ENCODE measurements at places on chromosomes 16 and 17.

- DNase-seq, result no peak
These were observed 22.8 kb upstream of the SLC5A11 start for GRCh38 chr16:24822974-24823373.

DNA sequence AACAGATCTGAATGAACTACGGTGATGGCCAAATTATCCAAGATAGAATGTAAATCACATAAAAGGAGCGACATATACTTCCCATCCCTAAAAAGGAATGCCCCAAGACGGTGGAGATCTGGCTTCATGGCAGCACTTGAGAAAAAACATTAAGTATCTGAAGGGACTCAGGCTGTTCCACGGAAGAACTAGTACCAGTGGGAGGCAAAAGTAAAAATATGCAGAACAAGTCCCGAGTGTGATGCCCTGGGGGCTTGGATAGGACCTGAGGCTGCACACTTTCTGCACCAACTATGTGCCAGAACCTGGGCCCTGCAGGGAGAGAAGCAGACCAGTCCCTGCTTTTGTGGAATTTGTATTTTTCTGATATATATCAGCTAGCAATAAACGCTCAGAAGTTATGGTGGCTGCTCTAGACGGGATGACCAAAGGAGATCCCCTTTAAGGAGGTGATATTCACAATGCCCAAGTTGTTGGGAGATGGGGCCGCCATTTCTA lies 539 bp upstream of the CKLF start:
- DNase-seq, result no peak

- DNase-seq, result no peak
These were observed 102.8 kb upstream of the KCNJ16 start for GRCh38 chr17:69972251-69972650.

GRCh38 chr16:7680296-7680695 lies 347.7 kb downstream of the RBFOX1 start:
- no peak for DNase-seq

DNA sequence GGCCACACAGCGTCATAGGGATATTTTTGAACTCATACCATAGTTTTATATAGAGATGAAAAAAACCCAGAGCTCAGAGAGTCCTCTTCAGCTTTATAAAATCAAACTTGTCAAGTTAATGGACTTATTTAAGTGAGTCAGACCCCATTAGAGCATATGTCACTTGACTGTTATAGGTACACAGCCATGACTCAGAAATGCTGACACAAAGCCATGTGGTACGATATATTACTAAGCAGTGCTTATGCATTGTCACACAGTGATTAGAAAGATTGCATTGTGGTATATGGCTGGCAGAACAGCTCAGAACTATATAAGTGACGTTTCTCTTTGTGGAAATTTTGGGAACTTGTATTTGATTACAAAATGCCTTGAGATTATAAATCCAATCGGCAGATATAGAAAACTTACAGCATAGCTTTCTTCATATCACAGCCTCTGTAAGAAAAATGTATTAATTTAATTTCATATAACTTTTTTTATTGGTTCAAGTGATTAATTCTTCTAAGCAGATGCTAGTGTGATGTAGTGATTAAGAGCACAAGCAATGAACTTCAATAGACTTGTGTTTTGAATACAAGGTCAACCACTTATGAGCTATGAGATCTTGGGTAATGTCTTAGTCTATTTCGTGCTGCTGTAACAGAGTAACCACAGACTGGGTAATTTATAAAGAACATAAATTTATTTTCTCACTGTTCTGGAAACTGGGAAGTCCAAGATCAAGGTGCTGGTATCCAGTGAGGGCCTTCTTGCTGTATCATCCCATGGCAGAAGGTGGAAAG lies 25.8 kb upstream of the GINS3 start:
- DNase-seq, result no peak

DNA sequence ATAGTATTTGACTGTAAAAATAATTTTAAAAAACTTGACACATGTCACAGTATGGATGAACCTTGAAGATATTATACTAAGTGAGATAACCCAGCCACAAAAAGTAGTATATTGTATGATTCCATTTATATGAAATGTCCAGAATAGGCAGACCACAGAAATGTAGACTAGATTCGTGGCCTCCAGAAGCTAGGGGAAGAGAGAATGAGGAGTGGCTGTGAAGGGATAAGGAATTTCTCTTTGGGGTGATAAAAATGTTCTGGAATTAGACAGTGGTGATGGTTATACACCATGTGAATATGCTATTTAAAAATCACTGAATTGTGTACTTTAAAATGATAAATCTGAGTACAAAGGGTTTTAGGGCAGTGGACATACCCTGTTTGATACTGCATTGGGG lies 253.1 kb upstream of the DYNLRB2 start:
- DNase-seq, result no peak
